Activated CD4-positive, alpha-beta T cell treated with anti-CD3 and anti-CD28 coated beads, Interleukin-2, amount 10 ng/mL, durations not matched to agents 24 days and 14 days (primary cell): ENCODE measurements at places on chromosomes 16 and 17. TPM values are rescaled to one million over a fixed set of nuclear protein-coding genes. Genes with fewer than 3 reads are reported as not detected.

Gene SLC6A4
- not detected in 2 replicates for total RNA-seq

Gene HOXB7
- 0.30 and 0.36 TPM in 2 replicates for total RNA-seq

DNA sequence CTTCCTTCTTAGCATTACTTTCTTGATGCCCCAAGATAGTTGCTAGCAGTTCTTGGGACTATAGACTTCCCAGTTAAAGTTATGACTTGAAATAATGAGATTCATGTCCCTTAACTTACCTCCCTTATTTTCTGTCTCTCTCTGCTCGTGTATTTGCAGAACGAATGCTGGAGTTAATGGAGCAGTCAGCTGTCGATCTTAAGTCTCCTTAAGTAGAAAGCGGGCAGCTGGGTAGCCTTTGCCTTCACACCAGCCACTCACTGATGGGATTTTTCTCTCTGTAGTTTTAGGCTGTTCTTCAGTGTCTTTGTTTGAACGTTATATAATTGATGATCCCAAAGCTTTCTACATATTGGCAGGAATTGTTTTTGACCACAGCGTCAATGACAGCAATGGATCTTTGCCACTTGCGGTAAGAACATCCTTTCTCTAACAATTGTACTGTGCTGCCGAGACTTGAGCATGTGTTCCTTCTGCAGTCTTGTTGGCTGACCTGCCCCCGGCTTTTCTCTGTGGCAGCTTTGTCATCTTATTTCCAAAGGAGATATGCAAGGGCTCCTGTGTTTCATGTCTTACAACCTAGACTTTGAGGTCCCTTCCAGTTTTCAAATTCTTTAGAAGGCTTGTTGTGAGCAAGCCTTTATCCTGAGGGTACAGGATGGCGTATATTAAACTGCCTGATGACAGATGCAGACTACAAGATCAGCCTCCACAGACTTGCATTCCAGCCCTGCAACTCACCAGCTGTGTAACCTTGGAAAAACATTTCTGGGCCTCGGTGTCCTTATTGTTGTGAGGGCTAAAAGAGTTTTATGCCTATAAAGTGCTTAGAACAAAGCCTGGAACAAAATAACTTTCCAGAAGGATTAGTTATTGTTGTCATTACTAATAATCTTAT is 25.1 kb upstream of the ABCA3 start:
- no peak for DNase-seq

- no peak for DNase-seq
Observed at GRCh38 chr17:12773153-12773552, 16.1 kb upstream of the ARHGAP44 start.

GRCh38 chr16:2484898-2485508 is 10.1 kb downstream of the TBC1D24 start:
- no peak for DNase-seq

DNA sequence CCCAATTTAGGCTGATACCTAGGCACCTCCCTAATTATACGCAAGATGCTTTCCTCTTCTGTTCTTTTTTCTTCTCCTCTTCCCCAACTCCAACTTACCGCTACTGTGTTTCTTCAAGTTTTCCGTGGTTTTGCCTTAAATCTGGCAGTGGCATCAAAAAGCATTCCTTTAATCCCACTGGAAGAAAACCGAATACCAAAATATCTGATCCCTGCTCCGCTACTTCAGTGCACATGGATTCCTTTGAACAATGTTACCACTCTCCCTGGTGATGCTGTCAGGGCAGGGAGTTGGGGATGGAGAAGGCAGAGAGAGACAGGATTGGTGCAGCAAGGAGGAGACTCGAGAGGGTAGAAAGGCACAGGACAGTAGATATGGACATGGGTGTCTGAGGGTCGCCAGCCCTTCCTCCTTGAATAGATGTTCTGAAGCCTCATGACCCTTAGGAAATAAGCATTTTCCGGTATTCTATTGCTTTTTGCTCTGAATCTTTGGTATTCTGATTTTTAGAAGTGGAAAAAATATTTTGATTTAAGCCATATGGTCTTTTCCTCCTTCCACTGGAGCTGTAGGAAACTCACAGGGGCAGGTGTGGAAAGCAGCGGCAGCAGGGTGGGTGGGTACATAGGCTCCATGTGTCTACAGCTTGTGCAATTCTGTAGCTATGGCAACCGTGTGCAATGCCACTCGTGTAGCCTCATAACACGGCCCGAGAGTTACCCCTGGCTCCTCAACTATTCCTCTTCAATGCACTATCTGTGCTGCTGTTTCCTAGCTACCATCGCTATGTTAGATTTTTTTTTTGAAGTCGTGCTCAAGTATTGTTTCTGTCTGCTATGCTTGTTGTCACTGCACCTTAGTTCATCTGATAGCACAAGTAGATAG is 32.3 kb upstream of the TANC2 start:
- DNase-seq = no peak
